ENCODE measurements at places on chromosomes 4 and X. TPM values are rescaled to one million over a fixed set of nuclear protein-coding genes. Genes with fewer than 3 reads are reported as not detected.

Gene ADGRG2
- not detected for total RNA-seq

Gene C4orf54
- not detected for total RNA-seq

Gene CCDC110
- 0.81 TPM for total RNA-seq

- DNase-seq: no peak
Measured at GRCh38 chr4:137909529-137910309, 332.4 kb downstream of the SLC7A11 start.

DNA sequence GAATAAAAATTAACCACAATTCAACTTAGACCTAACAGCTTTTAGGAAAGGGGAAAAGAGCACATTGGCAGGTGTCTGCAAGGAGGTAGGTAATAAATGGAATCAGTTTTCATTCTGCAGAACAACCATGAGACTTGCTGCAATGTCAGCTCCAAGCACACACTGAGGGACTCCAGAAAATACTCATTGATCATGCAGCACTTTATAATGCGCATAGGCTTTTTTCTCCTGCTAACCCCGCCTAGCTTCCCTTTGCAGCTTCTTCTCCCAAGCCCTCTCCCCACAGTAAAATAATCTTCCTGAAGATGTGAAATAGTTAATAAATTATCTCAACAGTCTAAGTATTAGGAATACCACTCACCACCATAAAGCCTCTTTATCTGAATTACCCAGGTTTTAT lies 36.9 kb downstream of the ANKRD17 start:
- DNase-seq: no peak

- DNase-seq: no peak
Measured at GRCh38 chrX:138874271-138874935, 162.9 kb upstream of the FGF13 start.

- DNase-seq: no peak
Measured at GRCh38 chr4:85659610-85660218, 184.8 kb downstream of the ARHGAP24 start.

GRCh38 chrX:1521459-1521956 lies 15.5 kb downstream of the P2RY8 start:
- peak; percentile 89 for DNase-seq

GRCh38 chr4:145945431-145946155 lies 7.0 kb upstream of the ZNF827 start:
- DNase-seq: no peak

- DNase-seq: no peak
Measured at GRCh38 chrX:153449368-153450113, 3.7 kb upstream of the TREX2 start.
